Activated CD8-positive, alpha-beta memory T cell treated with anti-CD3 and anti-CD28 coated beads for 48 hours (primary cell): ENCODE measurements at places on chromosomes 16 and 17.

GRCh38 chr17:76546556-76547182 is 6.8 kb downstream of the PRCD start:
- no peak for DNase-seq

DNA sequence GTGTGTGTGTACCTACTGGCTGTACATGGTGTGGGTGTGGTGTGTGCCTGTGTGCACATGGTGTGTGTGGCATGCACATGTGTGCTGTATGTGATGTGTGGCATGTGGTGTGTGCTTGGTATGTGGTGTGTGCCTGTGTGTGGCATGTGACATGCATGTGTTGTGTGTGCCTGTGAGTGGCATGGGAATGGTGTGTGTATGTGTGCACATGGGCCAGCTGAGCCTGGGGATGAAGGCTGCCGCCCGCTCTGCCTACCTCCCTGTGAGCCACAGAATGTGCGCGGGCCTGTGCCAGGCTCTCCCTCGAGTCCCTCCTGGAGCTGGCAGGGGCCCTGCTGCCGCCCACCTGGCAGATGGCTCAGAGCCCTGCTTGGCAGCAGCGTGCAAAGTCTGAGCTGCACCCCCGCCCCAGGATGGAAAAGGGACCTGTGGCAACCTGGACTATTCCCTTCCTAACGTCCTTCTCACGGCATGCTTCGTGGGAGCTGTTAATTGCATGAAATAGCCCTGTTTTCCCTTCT is 9.3 kb downstream of the PRSS27 start:
- DNase-seq, result no peak

DNA sequence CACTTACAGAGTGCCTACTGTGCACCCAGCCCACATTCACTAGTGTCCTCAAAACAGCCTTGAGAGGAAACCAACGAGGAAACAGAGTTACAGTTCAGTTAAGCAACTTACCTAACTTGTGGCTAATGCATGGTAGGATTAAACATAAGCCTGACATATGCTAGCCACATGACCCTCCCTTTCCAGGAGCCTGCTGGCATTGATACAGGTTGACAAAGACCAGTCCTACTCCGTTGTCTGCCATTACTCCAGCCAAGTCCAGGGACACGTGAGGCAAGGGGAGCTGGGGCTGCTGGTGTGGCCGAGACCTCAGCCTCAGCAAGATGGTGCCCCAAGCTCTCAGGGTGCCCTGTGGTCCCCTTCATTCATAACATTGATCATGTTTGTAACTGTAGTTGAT is 37.9 kb downstream of the SNX20 start:
- DNase-seq, result no peak

- DNase-seq, result no peak
Measured at GRCh38 chr16:55471448-55472097, 7.4 kb upstream of the MMP2 start.
